ENCODE measurements at places on chromosomes 12 and 14.

GRCh38 chr12:122137681-122138080 is 36.3 kb downstream of the IL31 start:
- no peak for DNase-seq

GRCh38 chr12:83933615-83934014 is 979.0 kb downstream of the SLC6A15 start:
- no peak for DNase-seq

DNA sequence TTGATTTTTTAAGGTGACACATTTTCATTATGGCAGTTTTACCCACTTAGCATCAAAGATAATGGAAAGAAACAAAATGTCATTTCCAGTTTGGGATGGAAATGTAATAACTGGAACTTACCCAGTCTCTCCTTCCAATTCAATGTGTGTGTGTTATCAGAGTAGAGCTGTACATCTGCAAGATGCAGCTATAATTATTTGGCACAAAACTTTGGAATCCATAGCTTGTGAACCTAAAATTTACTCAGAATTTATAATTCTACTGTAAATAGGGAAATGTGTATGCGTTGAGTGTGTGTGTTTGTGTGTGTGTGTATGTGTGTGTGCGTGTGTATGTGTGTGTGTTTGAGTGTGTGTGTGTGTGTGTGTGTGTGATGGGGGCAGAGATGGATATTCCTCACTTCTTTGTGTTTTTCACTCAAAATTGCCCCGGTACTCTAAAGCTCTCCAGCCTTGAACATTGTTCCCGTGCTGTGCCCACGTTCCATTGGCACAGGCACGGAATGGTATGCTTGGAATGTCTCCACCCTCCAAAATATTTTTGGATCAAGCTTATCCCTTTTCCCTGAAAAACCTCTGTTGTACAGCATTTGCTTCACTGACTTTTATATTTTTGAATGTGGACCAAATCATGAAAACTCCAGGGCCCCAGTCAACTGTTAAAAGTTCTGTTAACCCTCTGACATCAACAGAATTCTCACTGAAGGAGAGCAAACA is 150.2 kb upstream of the BMP4 start:
- DNase-seq, result no peak

GRCh38 chr12:112577473-112578329 is 159.0 kb downstream of the PTPN11 start:
- no peak for DNase-seq

DNA sequence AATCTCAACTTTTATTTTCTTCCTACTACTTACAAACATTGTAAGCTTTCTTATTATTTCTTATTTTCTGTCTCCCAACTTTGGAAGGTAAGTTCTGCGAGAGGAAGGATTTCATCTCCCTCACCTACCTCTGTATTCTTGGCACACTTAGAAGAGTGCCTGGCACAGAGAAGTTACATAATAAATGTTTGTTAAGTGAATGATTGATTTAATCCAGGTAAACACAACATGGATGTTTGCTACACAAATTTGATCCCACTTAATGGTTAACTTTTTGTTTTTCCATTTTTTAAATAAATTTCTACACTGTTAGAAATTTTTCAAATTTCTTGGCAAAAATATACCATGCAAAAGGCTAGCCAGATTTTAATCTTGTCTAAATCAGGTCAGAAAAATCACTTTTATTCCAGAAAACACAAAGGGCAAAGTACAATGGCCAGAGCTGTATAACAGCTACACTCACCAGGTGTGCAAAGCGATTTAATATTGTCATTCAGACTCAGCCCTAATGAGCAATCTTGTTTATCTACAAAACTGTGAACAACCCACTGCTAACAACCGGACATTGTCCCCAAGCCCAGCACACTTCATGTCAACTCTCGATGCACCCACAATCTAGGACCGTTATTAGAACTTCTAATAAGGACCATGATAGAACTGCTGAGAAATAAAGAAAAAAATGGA is 222.1 kb upstream of the EEA1 start:
- no peak for DNase-seq

GRCh38 chr12:95975491-95975890 is 20.7 kb downstream of the HAL start:
- DNase-seq, result no peak

DNA sequence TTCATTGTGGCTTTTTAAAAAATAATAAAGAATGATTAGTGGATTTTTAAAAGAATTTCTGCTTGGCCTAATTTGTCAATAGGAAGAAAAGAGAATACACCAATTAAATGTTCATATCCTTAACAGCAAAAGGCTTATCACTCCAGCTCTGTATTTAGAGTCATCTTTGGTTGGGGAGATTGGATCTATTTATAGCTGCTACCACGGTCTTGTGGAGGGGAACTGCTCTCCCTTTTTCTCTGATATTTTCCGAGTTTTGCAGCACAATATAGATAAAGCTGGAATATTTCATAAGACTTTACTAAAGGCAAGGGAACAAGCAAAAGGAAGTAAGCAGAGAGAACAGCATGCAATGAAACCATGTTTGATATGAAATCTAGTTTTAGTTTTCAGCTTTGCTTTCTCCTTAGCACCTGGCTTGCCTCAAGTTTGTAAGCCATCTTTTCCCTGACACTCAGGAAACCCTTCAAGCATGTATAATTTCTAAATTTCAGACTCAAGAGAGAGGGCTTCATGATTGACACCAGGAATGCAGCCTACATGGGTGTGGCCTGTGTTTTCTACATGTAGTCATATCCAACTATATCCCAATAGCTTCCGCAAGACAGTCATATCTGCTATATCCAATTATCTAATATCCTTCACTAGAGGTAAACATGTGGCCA is 35.2 kb downstream of the BRMS1L start:
- no peak for DNase-seq

DNA sequence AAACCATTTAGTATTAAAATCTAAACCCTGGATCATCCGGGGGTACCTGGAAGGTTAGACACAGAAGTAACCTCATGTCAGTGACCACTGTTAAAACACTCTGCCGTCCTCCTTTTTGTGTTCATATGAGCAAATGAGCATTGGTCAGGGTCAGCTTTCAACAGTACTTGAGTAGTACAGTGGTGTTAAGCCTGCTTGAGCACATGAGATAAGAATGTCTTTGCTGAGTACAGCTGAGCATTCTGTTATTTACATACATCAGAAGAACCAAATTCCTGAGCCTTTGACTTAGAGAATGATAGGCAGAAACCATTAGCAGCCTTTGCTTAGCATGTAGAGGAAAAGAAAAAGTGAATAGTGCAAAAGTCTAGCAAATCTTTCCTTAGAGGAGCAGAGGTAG is 38.6 kb upstream of the LRTM2 start:
- no peak for DNase-seq

DNA sequence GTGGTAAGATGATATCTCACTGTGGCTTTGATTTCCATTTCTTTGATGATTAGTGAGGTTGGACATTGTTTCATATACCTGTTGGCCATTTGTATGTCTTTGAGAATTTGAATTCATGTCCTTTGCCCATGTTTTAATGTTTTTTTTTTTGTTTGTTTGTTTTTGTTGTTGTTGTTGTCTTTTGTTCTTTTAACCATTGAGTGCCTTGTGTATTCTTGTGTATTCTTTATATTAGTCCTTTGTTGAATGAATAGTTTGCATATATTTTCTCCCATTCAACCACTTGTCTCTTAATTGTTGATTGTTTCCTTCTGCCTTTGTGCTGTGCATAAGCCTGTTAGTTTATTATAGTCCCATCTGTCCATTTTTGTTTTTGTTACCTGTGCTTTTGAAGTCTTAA is 71.9 kb downstream of the FBXO33 start:
- DNase-seq, result no peak

GRCh38 chr12:25788707-25789442 is 169.6 kb upstream of the RASSF8 start:
- no peak for DNase-seq

DNA sequence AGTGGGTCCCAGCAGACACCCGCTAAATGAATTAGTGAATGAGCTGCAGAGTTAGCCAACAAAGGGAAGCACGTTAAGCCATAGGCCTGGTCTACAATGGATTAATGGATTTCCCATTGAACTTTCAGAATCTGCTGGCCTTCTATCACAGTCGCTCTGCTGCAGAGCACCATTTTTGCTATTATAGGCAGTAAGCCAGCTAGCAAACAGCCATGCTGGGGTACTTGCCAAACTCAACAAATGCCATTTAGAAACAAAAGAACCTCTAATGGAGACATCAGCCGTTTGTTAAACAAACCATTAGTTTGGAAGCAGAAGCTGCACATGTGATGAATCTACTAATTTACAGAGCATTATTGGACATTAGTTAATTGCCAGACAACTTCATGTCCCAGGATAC is 181.1 kb upstream of the STXBP6 start:
- no peak for DNase-seq

GRCh38 chr12:104154286-104154685 is 16.3 kb upstream of the NFYB start:
- DNase-seq, result no peak

DNA sequence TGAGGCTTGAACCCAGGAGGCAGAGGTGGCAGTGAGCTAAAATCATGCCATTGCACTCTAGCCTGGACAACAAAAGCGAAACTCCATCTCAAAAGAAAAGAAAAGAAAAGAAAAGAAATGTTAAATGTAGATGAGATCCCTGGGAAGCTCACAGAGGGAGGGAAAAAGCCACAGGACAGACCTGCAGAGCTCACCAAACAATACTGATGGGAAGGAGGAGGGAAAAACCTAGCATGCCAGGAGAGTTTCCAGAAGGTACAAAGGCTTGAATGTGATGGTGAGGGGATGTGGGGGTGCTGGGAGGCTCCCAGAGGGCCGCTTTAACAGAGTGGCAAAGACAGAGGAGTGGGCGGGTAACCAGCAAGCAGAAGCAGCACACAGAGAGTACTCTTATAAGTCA is 72.3 kb downstream of the PTPN21 start:
- DNase-seq, result no peak

DNA sequence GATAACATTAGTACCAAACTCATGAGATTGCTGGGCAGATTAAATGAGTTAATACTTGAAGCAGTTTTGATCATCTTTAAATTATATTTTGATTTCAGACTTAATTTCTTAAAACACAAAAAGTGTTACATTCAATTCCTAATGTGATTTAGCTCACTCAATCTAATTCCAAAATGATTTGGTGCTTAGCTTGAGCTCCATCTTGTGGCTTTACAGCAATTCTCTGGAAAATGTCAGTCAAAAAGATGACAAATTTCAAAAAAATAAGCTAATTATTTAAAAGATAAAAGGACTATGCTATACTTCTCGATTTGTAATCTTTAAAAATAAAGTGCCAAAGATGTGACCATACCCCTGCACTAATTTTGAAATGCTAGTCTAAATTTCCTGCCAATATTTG is 10.1 kb downstream of the LLPH start:
- no peak for DNase-seq
